ENCODE measurements at places on chromosomes 6 and 20. TPM values are rescaled to one million over a fixed set of nuclear protein-coding genes. Genes with fewer than 3 reads are reported as not detected.

GRCh38 chr6:12590901-12591300 is 125.7 kb upstream of the PHACTR1 start:
- DNase-seq: no peak

- DNase-seq: peak; percentile 40
These were observed 516 bp upstream of the IRF4 start for GRCh38 chr6:390914-391558.

DNA sequence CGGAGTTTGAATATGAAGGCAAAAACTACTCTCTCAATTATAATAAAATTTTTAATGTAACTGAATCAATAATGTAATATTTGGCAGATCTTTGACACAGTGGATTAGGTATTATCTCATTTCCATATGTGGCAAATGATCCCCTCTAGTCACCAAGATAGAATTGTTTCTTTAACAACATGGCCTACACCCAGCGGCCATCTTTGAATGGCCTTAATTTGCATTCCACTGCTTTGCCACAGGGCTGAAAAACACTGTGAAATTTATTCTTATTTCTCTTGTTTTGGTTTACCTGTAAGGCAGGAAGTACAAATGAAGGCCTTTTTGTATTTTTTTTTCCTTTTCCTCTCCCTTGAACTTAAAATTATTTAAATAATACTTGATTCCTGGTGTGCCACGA is 162.6 kb upstream of the SCGN start:
- DNase-seq: no peak

- no peak for DNase-seq
These were observed 4.5 kb downstream of the SUN5 start for GRCh38 chr20:32999603-33000250.

GRCh38 chr20:58416835-58417234 is 27.8 kb downstream of the VAPB start:
- no peak for DNase-seq

DNA sequence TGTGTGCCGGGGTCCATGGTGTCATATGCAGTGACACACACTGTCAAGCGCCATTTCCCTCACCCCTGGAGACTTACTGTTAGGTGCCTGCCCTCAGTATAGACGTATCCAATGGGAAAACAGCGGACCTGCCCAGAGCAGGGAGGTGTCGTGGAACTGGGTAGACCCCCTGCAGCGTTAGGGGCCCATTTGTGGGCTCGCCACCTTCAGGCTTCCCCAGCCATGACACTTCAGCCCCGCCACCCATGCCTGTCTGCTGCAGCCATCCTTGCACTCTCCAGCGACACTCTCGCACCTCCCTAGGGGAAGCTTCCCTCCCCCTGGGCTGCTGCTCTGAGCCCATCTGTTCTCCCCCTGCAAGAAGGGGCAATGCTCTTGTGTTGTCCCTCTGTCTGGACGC is 43.2 kb downstream of the STK35 start:
- no peak for DNase-seq

- no peak for DNase-seq
These were observed 231.9 kb downstream of the DLL1 start for GRCh38 chr6:170058878-170059485.

- no peak for DNase-seq
These were observed 27.1 kb downstream of the RIPOR3 start for GRCh38 chr20:50664254-50664653.

DNA sequence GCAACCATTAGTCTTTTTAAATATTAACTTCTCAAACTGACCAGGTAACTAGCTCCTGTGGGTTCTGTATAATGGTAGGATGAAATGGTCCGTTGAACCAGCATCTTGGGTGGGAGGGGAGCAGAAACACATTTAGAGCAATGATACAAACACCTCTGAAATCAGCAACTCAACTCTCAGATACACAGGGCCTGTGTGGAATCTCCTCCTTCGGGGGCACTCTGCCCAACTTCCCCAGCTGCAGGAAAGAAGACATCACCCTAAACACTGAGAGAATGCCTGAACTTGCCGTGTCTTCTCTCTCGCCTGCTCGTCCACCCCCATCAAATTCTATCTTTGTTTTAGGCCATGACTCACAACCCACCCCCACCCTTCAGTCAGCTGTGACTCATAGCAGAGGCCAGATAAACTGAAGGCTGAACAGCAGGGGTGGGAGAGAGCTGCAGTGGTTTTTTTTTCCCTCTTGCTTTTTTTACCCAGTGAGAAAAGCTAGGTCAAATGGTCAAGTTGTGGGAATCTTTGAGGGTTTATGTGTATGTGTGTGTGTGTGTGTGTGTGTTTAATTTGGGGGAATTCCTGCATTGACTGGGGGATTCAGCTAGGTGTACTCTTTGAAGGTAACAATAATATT is 593.4 kb upstream of the JAG1 start:
- DNase-seq: peak; percentile 97

- DNase-seq: no peak
These were observed 213.8 kb upstream of the ZFP64 start for GRCh38 chr20:52405417-52405816.

- DNase-seq: no peak
These were observed 84.3 kb upstream of the IFNGR1 start for GRCh38 chr6:137303441-137303840.

DNA sequence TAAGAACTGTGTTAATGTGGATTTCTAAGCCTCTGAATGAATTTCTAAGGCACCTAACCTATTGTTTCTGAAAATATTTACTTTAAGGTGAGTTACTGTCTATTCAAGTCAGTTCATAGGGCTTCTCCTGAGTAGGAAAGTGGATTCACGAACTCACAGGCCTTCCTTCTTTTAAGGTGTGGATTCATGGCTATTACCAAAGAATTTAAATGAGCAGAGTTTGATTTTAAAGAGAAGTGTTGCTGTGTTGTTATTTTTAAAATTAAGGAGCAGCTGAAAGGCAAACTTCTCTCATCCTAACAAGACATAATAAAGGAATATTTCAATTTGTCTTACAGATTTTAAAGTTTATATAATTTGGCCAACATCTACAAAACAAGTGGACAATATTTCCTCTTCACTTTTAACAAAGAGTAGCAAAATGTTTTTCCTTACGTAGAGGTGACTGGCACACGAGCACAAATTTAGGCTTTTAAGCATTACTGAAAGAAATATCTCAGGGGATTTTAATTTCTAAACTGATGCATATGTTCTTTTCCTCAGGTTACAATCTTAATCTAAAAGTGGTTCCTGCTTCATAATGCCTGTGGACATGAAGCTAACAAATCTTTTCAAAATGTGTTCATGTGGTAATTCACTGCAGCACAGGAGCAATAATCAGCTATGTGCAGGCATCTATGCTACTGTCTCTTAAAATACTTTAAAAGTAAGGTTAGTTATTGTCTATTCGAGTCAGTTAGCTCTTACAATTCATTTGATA is 602 bp upstream of the TSPYL4 start:
- DNase-seq: no peak

DNA sequence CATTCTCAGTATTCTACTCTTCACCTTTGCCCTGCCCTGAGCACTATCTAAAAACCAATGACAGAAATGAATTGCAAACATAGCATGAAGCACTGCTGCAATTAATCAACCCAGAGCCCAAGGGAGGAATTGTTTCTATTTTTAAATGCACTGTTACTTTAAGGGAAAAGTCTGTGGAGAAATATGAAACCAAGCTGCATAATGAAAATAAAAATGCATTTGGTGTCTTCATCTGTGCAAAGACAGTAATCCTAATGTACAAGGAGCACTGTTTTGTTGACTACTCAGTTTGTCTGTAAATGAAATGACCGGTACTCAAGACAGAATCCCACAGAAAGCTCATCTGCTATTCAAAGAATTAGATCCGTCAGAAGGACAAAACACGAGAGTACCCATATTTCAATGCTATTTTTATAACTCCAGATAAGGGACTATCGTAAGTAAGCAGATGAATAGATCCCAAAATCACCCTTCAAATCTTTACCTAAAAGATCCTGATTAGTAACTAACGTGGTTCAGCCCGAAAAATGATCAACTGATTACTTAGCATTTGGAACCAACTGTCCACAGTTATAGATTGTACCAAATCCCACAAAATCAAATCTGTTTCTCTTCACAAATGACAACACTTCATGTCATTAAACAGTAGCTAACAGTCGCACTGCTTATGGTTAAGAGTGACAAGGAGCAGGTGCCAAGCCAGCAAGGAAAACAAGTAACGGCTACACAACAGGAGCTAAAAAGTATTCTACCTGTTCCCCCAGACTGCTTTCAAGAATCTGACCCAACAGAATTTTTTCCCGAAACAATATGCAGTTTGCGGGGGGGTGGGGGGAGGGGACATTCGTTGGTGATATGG is 2.4 kb downstream of the KIF13A start:
- DNase-seq: no peak

DNA sequence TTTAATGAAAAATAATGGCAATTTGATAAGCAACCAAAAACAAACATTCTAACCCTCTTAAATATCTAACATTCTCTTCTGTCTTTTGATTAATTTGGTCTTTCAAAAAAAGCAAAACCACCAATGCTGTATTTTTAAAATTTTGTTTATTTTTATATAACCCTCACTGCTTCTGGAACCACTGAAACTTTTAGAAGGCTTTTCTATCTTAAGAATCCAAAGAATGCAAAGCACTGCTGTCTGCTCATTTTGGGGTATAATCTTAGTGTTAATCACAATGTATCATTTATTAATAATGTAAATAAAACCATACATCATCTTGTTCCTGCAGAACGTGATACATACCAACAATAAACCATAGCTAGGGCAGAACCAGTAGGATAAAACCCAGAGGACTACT is 14.0 kb downstream of the STK38 start:
- no peak for DNase-seq

DNA sequence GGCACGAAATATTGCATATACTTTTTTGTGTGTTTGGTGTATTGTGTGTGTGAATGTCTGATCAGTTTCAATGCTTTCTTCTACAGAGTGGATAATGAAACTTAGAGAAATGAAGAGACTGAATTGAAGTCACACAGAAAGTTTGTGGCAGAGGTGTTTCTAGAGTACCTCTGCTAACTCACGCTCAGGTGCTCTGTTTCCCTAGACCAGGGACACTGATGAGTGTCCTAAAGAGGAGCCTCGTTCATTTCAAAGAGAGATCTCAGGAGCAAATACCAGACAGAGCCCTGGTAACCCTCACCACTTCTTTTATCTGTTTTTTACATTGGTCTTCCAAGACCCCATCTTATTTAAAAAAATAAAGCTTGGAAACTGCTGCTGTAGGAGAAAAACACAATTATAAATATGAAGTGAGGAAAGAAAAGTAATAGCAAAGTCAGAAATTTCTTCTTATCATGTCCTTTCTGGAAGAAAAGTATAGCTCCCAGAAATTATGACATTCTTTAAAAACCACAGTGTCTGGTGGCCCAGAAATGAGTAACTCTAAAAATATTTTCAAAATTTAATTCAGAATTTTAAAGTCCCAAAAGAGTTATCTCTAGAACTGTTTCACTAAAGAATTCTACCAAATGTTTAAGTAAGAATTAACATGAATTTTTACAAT is 720.6 kb downstream of the RFPL4B start:
- no peak for DNase-seq

TRPC4AP gene
- total RNA-seq: 36.8 TPM

FAM83B gene
- not detected for total RNA-seq

CRIP3 gene
- total RNA-seq: not detected

GPR6 gene
- not detected for total RNA-seq

CD24 gene
- 299 TPM for total RNA-seq
